Activated CD8-positive, alpha-beta memory T cell treated with anti-CD3 and anti-CD28 coated beads for 1 hour (primary cell): ENCODE measurements at places on chromosomes 6 and 20.

DNA sequence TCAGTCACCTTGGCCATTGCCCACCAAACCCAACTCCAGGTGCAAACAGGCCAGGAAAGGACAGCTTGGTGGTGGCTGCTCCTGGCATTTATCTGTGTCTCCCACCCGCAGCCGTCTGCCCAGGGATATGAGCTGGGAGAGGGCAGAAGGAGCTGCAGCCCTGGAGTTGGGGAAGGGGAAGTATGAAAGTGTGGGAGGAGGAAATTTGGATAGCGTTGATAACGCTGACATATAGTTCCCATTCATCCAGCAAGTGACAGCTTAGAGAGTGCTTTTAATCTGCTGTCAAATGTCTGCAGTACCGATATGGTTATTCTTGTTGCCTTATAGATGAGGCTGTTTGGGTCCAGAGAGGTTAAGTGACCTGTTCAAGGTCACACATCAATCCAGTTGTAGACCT, 741 bp downstream of the KCNK16 start:
- no peak for DNase-seq

DNA sequence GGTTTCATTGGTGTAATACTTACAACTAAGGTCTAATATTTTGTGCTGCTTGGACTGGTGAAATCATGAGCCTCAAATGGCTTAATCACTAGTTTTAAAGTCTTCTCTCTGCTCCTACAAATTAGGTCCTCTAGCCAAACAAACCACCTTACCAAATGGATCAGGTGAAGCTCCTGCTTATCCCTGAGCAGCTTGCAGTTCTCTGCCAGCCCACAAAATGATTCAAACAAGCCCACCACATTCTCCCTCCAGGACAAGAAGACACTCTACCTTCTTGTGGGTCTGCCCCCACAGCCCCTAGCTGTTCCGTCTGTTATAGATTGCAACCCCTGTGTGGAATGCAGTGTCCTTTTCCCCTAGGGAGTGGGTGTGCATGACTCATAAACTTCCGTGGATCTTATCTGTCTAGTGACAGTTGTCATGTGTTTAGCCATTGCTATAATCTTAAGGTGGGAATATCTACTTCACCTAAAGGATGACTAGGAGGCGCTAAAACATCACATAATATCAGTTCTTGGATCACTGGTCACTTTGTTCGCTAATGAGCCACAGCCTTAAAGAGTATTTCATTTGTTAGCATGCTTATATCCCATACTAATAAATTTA, 940.5 kb upstream of the MANEA start:
- no peak for DNase-seq

DNA sequence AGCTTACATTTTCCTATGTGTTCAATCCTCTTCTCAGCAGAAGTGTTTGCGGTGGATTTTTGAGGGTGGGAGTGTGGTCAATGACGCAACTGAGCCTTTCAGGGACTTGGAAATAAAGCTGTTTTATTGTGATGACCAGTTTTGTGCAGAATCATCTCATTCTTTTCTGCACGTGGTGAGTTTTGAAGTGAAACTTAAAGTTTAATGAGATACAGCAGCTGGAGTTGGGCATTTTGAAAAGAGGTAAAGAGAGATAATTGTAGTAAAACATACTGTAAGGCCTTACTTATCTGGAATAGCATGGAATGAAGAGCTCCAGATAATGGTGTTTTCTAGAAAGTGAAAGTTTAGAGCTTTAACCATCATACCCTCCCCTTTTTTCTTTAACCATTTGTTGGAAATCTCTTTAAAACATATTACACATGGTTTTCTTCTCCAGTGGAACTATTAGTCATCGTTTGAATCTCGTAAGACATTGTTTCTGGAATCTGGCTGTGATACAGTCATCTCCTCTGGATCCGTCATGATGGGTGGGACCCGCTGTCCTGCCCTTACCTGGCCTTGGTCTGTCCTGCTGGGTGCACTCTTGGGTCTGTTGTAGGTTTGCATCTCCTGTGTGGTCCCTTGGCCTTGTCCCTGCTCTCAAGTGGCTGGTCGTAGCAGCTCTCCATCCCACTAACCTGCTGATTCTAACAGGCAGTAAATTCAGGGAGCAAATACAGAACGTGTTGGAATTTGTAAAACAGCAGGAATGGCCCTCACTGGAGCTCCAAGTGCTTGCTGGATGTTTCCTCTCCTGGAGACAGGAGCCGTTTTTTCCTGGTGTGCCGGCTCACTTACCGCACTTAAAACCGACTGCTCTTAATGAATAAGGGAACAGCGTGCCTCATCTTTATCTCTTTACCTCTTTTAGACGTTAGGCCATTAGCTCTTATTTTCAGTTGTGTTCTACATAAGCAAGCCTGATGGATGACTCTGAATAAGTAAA, 29.8 kb downstream of the UST start:
- no peak for DNase-seq

GRCh38 chr6:91088515-91088914, 501.6 kb upstream of the MAP3K7 start:
- DNase-seq = no peak

GRCh38 chr6:106426250-106426970, 65.9 kb downstream of the CRYBG1 start:
- no peak for DNase-seq

GRCh38 chr6:28506807-28507475, 8.7 kb downstream of the GPX6 start:
- no peak for DNase-seq

- no peak for DNase-seq
These were observed 679.8 kb downstream of the EPM2A start for GRCh38 chr6:145055567-145055966.

DNA sequence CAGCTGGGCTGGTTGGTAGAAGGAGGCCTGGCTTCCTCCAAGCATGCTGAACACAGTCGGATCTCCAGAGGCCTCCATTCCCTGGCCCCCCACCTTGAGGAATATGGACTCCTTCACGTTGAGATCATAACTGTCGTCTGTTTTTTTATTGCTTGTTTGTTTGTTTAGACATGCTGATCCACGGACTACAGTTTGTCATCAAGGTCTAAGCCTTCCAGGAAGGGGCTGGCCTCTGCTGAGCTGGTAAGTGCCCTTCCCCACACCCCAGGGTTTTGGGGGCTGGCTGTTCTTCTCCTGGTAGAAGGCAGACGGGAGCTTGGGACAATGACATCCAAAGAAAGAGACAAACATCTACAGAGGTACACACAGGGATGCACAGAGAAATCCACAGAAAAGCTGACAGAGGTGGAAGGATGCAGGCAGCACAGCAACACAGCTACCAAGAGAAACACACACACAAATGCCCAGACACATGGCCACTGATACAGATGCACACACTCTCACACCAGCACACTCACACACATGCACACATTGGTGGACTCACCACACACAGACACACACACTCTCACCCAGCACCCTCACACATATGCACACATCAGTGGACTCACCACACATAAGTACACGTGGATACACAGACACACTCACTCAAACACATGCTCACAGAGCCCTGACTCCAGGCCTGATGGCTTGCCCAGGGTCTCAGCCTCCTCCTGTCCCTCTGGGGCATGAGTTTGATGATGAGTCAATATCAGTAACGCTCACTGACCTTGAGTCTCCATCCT, 6.7 kb downstream of the BPIFA1 start:
- DNase-seq = no peak

DNA sequence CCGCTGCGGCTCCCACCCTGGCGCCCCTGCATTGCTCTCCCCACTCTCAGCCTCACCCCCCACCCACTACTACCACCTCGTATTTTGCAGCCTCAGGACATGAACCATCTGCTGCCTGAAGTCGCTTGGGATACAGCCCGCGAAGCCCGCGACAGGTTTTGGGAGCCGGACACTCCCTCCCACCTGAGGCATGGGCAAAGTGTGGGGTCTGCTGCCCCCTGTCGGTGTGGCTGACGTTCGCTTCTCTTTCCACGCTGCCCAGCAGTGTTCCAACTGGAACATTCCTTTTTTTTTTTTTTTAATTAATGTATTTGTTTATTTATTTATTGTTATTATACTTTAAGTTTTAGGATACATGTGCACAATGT, 15.3 kb upstream of the LPA start:
- DNase-seq = no peak

DNA sequence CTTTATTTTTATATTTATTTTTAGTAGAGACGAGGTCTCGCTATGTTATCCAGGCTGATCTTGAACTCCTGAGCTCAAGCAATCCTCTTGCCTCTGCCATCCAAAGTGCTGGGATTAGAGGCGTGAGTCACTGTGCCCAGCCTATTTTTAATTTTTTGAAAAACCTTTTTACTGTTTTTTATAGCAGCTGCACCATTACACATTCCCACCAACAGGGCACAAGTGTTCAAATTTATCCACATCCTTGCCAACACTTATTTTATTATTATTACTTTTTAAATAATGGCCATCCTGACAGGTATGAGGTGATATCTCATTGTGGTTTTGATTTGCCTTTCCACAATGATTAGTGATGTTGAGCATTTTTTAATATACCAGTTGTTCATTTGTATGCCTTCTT, 42.5 kb downstream of the PACSIN1 start:
- DNase-seq = no peak

- no peak for DNase-seq
These were observed 21.8 kb downstream of the CDS2 start for GRCh38 chr20:5148581-5148980.

GRCh38 chr6:8082954-8083858, 19.0 kb upstream of the BLOC1S5 start:
- DNase-seq = no peak

- DNase-seq = no peak
These were observed 16.7 kb downstream of the LCA5 start for GRCh38 chr6:79520534-79520933.

- no peak for DNase-seq
These were observed 396.2 kb downstream of the UTRN start for GRCh38 chr6:144681334-144681733.

GRCh38 chr6:166925141-166925996, 31.0 kb downstream of the RNASET2 start:
- DNase-seq = no peak

GRCh38 chr6:120173250-120173649, 823.7 kb upstream of the MAN1A1 start:
- no peak for DNase-seq

DNA sequence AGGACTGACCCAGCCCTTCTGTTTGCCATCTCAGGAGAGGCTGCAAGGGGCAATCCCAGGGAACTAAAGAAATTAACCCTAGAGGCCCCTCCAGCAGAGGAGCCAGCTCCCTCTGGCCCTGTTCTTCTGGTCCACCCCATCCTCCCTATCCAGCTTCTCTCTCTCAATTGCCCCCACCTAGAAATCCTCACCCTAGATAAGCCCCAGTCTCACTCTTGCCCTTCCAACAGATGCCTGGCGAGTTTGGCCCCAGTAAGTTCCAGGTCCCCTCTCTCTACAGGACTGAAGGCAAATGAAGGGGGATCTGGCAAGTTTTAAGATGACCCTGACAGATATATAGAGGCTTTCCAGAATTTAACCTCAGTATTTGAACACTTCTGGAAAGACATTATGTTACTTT, 134.0 kb downstream of the THBS2 start:
- DNase-seq = no peak

- no peak for DNase-seq
These were observed 48.9 kb downstream of the ALDH5A1 start for GRCh38 chr6:24543683-24544082.

DNA sequence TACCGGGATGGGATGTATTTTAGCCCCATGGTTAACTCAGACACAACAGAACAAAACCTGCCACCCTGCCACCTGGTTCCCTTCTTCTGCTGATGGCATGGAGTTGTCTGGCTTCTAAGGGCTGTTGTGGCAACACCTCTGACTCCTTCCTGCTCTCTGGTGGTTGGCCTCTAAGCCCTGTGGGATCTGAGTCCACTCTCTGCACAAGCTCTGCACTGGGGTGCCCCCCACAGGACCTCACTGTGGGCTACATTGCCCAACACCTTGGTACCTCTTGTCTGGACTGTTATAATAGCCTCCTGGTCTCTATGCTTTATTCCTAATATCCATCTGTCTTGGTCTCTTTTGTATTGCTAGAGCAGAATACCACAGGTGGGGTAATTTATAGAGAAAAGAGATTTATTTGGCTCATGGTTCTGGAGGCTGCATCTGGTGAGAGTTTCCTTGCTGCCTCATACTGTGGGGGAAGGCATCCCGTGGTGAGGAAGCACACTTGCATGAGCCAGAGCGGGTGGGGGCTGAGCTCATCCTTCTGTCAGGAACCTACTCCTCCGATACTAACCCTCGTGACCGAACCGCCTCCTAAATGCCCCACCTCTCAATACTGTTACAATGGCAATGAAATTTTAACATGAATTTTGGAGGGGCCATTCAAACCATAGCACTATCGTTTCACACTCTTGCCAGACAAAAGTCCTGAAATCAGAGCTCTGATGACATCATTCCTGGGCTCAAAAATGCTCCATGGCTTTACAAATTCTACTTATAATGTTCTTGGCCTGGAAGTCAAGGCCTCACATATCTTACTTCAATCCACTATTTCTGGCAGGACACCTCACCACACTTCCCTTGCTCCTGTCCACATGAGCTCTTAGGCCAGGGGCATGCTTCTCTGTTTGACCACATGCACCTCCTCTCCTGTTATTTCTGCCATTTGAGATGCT, 127.2 kb downstream of the PAX1 start:
- no peak for DNase-seq

GRCh38 chr6:49849213-49849907, 17.0 kb downstream of the CRISP1 start:
- DNase-seq = no peak

DNA sequence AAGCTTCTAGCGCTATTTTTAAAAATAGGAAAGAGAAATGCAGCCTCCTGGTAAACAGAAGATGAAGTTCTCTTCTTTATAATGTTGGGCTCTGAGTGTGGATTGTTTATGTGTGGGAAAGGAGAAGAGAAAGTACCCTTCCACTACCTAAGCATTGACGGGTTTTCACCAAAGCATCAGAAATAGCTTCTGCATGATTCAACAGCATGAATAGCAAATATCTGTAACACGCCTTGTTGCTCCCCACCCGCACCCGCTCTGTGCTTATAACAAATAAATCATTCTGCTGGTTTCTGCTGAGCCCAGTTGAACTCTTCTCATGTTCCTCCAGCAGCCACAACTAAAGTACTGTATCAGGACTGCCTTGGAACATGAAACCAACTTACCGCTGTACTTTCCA, 20.7 kb downstream of the TXLNB start:
- DNase-seq = no peak

DNA sequence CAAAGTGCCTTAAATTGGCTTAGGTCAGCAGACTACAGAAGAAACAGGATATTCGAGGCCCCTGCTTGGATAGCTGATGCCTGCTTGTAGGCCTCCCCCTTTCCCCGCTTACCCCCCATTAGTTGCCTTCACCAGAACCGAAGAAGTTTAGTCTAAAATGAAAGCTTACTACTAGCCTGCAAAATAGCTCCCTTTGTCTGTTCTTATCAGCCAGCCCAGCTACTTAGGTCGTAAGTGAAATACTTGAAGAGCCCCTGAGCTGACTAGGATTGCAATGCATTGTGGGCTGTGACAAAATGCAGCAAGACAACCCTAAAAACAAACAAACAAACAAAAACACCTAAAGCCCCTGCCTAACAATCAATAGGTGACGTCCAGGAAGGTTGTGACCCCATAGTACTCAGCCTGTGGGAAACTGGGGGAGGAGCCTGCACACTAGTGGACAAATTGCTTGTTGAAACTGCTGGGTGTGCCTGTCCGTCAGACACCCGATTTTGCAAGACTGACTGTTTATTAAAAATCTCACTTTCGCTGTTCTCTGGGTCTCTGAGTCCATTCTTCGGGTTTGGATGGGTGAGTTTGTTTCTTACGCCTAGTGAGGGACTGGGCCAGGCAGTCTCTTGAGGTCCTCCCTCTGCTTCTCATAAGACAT, 105.0 kb upstream of the DUSP22 start:
- no peak for DNase-seq
